ENCODE measurements at places on chromosomes 7 and 10.
A peak's percentile ranks its signal among the peaks of the same experiment; 100 is the strongest.

GRCh38 chr7:69598487-69599285 is 411 bp downstream of the AUTS2 start:
- no peak for DNase-seq

- no peak for DNase-seq
These were observed 41.6 kb downstream of the POLR3A start for GRCh38 chr10:77987671-77988255.

GRCh38 chr7:37107047-37107750 is 341.5 kb downstream of the ELMO1 start:
- no peak for DNase-seq

GRCh38 chr10:82981137-82981723 is 1106.2 kb downstream of the NRG3 start:
- DNase-seq = peak; percentile 61

- no peak for DNase-seq
These were observed 1.3 kb upstream of the PRKAG2 start for GRCh38 chr7:151877911-151878835.

DNA sequence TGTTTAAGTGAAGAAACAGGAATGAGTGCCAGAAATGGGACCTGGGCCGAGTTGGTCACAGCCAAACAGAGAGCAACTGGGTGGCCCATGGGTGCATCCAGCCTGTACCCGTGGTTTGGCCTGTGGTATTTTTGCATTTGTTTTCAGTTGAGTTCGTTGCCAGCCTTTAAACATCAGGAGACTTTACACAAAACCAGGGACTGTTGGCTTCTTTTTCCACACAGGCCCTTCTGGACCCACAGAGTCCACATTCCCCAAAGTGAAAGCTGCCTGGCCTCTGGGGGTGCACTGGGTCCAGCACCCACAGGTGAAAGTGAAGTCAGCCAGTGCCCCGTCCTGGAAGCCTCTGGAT is 54.1 kb upstream of the TNS3 start:
- DNase-seq = no peak

- DNase-seq = no peak
These were observed 9.9 kb downstream of the CLDN12 start for GRCh38 chr7:90413185-90413528.

DNA sequence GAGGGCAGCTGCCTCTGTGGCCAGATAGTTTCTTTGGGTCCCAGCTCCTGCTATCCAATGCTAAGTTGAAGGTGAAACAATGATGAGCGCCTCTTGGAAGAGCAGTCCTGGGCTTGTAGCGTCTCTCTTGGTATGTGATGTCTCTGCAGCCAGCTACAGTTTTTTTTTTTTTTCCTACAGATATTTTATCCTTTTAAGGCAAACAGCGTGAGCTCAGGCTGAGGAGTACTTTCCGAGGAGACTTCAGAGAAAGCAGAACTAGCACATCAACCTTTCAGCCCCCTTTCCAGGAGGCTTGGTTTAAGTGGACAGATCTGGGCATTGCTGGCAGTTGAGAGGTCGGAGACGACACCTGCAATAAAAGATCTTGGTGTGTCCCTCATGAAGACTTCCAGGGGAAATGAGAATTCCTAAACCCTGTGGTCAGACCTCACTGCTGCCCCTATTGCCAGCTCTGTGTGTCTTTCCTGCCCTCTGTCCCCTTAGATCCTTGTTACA is 9.1 kb downstream of the PRKG1 start:
- no peak for DNase-seq

- peak; percentile 71 for DNase-seq
These were observed 94.6 kb downstream of the CUX1 start for GRCh38 chr7:101911800-101912715.

- no peak for DNase-seq
These were observed 432.1 kb upstream of the PCDH15 start for GRCh38 chr10:55233090-55233489.

DNA sequence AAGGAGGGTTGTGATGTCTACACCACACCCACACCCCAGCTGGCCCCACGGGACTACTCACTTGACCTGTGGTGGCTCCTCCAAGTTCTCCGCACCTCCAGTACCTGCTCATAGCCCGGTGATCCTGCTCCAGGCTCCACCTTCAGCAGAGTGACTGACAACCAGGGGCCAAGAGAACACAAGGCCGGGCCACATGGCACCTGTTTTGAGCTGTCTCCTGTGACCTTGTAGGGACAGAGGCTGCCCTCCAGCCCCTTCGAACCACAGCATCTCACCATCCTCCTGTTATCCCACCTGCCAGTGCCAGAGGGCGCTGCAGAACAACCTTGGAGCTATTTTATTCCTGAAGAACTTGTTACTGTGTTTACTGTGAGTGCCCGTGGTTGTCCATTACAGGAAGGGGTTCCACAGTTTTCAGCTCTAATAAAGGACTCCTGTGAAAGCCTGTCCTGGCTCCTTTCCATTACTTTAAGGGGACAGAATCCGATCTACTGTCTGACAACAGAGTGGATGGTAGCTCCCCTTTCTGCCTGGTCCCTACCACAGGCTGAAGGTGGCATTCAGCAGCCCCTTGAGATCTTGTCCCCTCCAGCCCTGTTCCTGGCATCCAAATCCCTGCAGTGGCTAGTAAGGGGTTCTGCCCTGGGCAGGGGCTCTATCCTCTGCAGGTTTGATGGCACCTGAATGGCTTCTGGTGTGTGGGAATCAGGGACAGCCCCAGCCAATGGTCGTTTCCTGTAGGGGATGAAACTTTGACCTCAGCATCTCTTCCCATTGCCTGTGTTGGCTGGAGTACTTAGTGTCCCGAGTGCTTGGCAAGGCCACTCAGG is 50.8 kb downstream of the C10orf120 start:
- DNase-seq = peak; percentile 27

- DNase-seq = peak; percentile 83
These were observed 41.7 kb upstream of the LOXL4 start for GRCh38 chr10:98309366-98310355.

DNA sequence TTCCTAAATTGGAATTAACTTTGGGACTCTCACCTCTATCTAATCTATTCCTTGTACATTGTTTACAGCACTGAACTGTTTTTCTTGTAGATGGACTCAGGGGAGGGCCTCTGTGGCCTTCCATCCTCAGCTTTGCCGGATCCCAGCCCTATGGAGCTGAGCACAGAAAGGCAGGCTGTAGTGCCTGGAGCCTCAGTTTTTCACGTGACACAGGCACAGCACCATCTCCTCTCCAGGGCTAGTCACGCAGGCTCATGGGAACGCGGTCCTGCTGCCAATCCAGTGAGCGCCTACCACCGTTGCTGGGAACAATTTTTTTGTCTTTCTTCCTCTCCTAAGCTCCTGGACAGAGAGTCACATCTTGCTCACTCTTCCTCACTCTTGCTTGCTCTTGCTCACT is 75.6 kb upstream of the DDC start:
- no peak for DNase-seq

DNA sequence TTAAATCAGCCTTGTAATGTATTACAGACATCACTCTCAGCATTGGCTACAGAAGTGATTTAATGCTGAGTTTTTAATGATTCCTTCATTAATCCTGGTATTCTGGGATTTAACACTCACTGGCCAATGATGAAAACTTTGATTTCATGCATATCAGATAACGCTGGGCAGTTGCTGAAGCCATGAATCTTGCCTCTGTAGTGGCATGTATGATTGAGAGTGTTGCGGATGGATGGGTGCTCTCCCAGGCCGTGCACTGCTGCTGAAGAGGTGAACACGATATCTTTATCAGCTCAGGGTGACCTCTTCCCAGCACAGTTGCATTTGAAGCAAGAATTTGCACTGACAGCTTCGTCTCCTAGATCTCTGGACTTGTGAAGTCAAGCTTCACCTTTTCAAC is 168.7 kb downstream of the LRRC4 start:
- DNase-seq = no peak

GRCh38 chr7:94940241-94940640 is 32.8 kb downstream of the PPP1R9A start:
- DNase-seq = no peak

DNA sequence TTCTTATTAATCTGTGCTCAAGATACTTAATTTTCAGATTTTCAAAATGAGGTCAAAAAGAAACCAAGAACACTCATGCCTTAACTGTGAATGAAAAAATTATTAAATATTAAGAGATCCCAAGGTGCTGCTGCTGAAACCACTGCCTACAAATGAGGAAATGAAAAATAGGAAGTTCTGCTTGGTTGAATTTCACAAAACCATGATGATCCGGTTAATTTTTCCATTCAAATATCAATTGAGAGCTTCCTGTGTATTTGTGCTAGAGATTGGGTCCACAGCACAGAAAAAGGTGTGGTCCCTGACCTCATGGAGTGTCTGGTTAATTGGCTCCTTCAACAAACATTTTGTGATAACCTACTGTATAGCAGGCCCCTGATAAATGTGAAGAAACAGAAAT is 132.7 kb upstream of the YAE1 start:
- no peak for DNase-seq

DNA sequence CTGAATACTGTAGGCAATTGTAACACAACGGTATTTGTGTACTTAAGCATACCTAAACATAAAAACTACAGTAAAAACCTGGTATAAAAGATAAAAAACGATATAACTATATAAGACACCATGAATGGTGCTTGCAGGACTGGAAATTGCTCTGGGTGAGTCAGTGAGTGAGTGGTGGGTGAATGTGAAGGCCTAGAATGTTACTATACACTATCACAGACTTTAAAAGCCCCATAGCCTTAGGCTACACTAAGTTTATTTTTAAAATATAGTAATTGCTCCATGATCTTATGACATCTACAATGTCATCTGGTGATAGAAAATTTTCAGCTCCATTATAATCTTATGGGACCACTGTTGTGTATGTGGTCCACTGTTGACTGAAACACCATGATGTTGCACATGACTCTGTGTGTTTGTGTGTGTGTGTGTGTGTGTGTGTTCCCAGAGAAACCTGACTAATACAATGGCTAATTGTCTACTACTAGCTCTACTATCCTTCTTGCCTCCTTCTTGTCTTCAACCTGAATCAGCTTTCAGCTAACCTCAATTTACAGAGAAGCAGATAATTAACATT is 27.6 kb upstream of the PRPF18 start:
- DNase-seq = no peak

DNA sequence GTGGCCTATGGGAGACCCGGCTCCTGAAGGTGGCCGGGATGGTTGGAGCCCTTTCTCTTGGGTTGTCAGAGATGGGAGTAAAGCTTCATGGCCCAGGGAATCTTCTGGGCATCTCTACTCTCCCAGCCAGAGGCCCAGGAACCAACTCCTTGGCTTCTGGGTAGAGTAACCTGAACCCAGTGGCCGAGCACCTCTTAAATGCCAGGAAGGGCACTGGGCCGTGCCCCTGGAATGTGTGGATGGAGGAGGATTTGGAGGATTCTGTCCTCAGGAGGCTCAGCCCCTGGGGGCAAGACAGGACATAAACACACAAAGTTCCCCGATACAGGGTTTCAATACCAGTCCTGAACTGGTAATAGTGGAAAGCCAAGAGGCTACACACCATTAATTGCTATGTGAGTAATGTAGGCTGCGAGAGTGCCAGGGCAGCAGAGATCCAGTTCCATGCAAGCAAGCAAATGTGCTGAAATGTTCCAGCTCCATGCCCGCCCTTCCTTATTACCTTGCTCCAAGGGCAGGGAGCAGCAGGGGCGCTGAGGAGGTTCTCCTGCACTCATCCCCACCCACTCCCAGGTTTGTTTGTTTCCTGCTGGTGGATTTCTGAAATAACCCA is 1.2 kb downstream of the PALD1 start:
- no peak for DNase-seq

- DNase-seq = no peak
These were observed 69.8 kb downstream of the DIP2C start for GRCh38 chr10:619710-620109.

DNA sequence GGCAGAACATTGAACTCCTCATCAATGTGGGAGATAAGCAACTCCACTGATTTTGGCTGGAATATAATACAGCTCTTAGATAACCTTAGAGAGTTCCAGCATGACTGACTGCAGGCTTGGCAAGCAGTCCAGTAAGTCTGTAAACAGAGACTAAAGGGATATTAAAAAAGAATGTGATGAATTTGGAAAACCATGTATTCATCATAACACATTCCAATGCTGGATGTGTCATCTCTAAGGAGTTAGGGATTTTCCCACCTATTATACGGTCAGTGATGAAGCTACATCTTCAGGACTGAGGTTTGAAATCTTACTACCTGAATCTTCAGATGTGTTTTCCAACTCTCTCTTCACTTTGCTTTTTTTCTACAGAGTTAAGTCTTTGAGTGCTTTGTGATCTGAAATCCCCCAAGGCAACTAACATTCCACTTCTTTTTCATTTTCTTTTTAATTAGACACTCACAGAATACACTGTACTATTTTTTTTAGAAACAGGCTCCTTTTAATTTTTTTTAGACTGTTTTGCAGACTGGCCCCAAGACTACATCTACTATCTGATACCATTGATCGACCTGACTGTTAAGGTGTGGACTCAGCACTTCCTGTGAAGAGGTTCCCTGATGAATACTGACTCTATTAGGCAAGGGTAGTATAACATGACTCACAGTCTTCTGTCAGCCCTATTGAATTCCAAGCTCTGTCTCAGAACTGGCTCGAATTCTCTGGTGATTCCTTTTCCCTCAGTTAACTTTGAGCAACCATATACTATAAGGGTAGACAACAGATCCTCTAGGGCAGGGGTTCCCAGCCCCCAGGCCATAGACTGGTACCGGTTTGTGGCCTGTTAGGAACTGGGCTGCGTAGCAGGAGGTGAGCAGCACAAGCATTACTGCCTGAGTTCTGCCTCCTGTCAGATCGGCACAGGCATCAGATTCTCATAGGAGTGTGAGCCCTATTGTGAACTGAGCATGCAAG is 678.2 kb downstream of the GRM8 start:
- no peak for DNase-seq

- DNase-seq = no peak
These were observed 62.0 kb upstream of the SEMA3A start for GRCh38 chr7:84256571-84256971.

DNA sequence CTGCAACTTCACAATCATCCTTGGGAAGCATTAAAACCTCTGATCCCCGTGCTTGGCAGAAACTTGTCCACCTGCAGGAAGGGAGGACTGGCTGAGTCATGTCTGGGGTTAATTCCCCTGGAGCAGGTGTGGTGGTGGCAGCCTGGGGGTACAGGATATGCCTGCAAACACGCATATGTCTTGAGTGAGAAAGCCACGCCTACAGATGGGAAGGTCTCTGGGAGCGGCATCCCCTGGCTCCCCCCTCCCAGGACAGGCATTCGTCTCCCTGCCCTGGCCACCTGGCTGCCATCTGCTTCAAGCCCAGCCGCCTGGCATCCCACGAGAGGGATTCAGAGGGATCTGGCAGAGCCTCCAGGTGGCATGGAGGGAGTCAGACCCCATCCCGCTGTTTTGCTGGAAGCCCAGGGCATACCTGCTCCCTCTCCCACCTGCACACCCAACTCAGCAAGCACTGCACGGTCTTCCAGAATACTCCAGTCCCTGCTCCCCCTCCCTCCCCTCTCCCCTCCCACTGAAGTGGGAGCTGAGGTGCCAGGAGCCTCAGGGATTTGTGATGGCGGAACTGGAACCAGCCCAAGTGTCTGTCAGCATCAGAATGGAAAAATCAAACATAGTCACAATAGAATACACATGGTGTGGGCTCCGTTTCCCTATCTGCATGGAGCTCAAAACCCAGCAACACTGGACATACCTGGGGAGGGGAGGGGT is 61.0 kb downstream of the CAMK2B start:
- no peak for DNase-seq

- peak; percentile 73 for DNase-seq
These were observed 1.9 kb downstream of the HIPK2 start for GRCh38 chr7:139775829-139776266.
